ENCODE measurements at places on chromosomes 11 and 22.

- DNase-seq: no peak
These were observed 12.1 kb downstream of the TYR start for GRCh38 chr11:89189776-89190175.

DNA sequence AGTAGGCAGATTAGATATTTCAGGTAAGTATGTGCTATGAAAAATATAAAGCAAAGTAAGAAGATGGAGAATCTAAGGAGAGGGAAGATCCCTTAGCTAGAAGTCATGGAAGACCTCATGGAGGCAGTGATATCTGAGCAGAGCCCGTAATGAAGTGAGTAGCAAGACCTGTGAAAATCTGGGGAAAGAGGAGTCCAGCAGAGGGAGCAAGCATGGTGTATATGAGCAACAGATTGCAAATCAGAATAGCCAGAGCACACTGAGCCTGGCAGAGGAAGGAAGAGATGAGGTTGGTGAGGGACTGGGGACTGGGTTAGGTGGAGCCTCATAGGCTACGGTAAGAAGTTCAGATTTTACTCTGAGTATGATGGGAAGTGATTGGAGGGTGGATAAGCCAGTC lies 9.4 kb downstream of the LHFPL7 start:
- no peak for DNase-seq

GRCh38 chr11:9728058-9728457 lies 64.2 kb downstream of the SWAP70 start:
- no peak for DNase-seq

- no peak for DNase-seq
These were observed 26.7 kb downstream of the ALKBH3 start for GRCh38 chr11:43907028-43907975.

DNA sequence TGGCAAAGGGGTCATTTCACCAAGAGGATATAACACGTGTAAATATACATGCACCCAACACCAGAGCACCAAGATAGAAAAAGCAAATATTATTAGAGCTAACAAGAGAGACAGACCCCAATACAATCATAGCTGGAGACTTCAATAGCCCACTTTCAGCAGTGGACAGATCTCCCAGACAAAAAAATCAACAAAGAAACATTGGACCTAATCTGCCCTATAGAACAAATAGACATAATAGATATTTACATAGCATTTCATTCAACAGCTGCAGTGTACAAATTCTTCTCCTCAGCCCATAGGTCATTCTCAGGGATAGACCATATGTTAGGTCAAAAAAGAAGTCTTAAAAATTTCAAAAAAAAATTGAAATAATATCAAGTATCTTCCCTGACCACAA lies 312.8 kb downstream of the TTC28 start:
- DNase-seq: no peak

DNA sequence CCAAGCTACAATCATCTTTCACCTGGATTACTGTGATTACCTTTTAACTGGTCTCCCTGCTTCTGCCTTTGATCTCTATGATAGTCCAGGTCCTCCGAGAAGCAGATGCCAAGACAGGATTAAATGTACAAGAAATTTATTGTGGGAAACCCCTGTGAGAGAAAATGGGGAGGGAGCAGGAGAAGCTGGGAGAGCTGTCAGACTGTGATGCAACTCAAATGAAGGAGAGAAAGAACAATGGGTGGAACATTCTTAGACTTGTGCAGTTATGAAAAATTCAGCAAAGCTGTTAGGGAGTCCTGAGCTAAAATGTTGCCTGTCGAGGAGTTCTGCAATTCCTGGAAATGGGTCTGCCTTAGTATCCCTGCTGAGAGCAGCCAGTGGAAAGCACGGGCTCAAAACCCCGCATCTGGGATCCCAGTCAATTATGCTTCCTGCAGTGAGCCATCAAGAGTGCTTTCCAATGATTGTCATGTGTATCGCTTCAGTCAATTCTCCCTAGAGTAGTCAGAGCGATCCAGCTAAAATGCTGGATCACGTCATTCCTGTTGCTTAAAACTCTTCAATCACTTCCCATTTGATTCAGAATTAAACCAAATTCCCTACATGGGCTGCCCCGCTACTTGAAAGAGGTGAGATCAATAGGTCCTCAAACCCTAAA lies 16.5 kb upstream of the CSTF3 start:
- DNase-seq: no peak

DNA sequence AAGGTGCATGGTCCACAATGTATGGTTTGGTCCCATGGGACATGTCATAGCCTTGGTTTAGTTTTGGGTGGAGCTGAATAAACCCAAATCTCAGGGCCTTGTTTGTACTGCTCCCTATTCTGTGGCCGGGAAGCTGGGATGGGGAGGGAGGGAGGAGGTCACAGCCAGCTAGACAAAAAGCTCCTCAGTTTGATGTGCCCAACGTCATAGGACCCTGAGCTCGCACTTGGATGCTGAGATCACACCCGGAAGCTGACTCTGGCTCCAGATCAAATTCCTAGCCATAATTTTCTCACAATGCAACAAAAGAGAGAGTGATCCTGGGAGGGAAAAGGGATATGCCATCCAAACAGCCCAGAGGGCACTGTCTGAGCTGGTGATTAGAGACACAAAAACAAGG lies 1.5 kb downstream of the HSPB2 start:
- DNase-seq: no peak

GRCh38 chr22:45295492-45295891 lies 10.7 kb downstream of the UPK3A start:
- no peak for DNase-seq

Data from activated T-helper 9 cell treated with anti-CD3 and anti-CD28 coated beads, Interleukin-2, amount 50 U/mL, for 16 hours (primary cell).